Astrocyte of the spinal cord (primary cell): ENCODE measurements at places on chromosomes 7 and 10.
A peak's percentile ranks its signal among the peaks of the same experiment; 100 is the strongest.

DNA sequence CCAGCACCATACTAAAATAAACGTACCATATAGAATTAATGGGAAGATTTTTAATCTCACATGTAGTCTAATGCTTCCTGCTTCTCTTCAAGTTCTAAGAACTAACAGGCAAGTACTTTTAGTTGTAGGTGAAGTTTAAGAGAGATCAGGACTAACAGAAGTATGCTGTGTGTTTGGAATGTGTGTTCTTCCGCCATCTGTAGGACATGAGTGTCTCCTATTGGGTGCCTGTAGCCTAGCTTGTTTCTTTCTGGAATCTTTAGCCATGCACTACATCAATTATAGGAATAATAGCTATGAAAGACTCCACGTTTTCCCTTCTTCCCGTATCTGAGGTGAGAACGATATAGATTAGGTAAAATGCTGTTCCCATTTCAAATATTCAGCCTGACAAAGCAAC lies 140.2 kb upstream of the AHR start:
- no peak for DNase-seq

GRCh38 chr10:74153123-74153522 lies 2.1 kb downstream of the ADK start:
- peak; percentile 25 for DNase-seq

DNA sequence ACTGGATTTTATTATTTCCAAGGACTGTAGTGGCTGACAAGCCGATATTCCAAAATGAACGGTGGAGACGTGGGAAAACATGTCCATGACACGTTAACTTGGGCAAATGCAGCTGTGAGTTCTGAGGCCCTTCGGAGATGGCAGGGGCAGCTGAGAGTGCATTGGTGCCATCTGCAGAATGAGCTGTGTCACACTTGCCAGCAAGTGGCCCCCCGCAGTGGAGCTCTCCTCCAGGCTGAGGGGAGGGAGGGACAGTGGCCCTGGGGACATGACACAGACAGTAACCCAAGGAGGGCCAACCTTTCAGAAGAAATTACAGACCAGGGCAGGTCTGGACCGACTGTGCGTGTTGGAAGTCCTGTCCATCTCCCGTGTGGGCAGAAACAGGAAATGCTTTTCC lies 139.4 kb downstream of the SVIL start:
- no peak for DNase-seq

GRCh38 chr7:131285556-131285955 lies 42.1 kb upstream of the MKLN1 start:
- DNase-seq: no peak

DNA sequence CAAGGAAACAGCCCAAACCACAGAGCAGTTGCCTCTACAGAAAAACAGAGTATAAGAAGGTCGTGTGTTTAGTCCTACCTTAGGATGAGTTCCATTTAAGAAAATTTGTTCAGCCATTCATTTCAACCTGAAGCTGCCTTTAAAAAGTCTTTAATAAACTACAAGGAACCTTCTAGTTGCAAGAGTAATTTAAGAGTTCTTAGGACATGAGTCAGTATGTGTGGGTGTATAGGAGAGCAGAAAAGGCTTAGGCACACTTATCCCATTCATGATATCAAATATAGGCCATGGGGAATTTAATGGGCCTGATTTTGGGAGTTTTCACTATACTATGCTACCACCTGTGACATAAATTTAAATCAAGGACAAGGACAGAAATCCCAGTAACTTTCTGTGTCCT lies 496.8 kb downstream of the TFEC start:
- no peak for DNase-seq

DNA sequence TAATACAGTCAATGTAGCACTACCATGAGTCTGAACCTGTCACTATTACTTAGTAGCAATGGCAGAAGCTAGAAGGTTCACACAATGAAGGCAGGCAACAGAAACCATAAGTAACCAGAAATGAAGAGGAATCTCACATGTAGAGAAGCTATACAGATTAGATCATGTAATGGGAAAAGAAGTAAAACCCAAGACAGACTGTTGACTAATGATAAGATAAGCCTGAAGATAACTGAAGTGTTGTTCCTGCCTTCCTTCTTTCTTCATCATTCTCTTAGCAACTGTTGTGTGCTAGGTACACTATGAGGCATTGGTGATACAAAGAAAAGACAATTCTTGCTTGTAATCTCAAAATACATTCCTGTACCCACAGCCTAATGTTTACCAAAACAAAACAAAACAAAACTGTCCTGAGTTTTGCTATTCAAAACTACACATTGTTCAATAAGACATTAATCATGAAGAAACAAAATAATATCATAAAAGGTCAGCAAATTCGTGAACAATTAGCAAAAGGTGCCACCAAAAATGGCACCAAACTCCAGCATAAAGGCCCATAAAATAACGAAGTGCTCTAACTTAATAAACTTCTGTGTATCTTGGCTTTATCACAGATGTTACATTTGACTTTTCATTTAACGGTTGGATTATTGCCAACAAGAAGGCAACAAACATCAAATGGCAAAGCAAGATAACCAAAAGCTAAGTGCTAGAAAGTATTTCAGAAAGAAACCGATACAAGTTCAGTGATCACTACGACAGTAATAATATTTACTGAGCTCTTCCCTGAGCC lies 27.1 kb downstream of the ZNF800 start:
- DNase-seq: no peak

DNA sequence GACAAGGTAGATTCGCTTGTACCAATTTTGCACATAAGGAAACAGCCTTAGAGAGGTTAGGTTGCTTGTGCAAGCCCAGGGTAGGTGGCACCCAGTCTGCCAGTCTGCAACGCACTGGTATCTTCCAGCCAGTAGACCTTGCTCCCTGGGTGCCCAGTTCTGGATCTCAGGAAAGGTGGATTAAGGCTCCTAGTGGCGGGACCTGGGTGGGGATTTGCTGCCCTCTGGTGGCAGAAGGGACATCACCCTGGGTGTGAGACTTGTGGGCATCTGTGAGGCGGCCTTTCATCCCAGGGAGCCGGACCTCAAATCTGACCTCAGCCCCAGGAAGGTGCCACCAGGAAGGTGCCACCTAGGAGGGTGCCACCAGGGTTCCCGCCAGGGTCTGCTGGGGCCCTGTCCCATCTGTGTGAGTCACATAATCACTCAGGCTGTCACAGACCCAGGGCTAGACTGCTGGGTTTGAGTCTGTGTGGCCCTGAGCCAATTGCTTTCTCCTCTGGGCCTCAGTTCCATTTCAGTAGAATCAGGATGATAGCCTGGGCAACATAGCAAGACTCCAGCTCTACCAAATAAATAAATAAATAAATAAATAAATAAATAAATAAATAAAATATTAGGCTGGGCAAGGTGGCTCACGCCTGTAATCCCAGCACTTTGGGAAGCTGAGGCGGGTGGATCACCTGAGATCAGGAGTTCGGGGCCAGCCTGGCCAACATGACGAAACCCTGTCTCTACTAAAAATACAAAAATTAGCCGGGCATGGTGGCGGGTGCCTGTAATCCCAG lies 5.3 kb upstream of the PRKRIP1 start:
- peak; percentile 72 for DNase-seq

DNA sequence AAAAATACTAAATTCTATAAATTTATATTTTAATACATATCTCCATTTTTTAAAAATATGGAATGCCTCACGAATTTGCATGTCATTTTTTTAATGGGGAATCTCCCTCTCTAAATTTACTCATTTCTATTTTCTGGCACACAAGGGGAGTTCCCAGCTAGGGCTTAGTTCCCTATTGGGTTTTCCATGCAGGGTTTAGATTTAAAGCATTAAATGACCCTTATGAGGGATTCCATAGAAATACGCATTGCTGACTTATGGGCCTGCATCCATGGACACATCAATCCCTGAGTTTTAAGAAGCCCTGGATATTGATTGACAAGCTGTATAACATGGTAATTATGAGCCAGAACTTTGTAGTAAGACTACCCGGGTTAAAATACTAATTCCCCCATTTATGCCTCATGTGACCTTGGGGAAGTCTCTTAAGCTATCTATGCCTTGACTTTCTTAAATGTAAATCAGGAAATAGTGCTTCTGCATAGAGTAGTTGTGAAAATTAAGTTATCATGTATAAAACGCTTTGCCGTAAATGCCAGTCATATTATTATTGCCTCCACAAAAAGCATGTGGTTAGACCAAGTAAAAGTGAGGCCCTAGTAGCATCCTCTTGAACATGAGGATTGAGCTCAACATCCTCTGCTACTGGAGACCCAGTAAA lies 78.8 kb upstream of the ANKRD1 start:
- DNase-seq: no peak

DNA sequence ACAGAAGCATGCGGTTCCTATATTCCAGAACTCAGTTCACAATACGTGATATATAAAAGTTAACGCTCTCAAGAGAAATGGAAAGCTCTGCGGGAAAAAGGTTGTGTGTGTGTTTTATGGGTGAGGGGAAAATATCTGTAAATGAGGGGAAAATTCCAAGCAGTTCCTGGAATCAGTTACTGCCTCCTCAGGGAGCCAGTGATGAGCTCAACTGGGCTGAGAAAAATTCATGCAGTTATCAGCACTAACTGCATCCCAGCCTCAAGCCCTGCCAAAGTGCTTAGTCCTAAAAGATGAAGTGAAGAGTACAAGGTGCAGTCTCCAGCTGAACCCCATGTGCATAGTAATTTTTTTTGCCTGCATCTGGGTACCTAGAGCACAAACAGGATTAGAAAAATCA lies 191.9 kb downstream of the CDK14 start:
- peak; percentile 41 for DNase-seq

GRCh38 chr10:22217842-22218241 lies at the start of gene EBLN1:
Gene EBLN1 (minus strand): TSS chr10:22218015. CDS start chr10:22209983, 8,032 bp downstream.
- no peak for DNase-seq

GRCh38 chr7:114889646-114890285 lies 32.1 kb upstream of the MDFIC start:
- DNase-seq: peak; percentile 96

DNA sequence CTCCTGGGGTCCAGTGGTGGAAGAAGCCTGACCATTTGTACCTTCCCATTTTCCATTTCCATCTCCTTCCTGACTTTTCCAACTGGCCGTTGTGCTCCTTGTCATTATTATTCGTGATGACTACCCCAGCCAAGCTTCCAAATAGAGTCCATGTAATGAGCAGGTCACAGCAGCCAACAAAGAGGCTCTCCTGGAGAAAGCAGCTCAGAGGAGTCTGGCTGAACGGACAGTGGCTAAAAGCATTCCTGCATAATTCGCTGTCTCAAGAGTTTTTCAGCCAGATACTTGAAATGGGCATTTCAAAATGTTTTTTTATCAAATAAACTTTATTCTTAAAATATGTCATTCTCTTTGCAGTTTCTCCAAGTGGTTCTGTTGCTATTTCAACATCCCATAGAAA lies 458.6 kb downstream of the INHBA start:
- peak; percentile 40 for DNase-seq

GRCh38 chr10:614790-615582 lies 74.5 kb downstream of the DIP2C start:
- no peak for DNase-seq

GRCh38 chr10:7541137-7542087 lies 125.4 kb downstream of the ITIH5 start:
- DNase-seq: peak; percentile 60

DNA sequence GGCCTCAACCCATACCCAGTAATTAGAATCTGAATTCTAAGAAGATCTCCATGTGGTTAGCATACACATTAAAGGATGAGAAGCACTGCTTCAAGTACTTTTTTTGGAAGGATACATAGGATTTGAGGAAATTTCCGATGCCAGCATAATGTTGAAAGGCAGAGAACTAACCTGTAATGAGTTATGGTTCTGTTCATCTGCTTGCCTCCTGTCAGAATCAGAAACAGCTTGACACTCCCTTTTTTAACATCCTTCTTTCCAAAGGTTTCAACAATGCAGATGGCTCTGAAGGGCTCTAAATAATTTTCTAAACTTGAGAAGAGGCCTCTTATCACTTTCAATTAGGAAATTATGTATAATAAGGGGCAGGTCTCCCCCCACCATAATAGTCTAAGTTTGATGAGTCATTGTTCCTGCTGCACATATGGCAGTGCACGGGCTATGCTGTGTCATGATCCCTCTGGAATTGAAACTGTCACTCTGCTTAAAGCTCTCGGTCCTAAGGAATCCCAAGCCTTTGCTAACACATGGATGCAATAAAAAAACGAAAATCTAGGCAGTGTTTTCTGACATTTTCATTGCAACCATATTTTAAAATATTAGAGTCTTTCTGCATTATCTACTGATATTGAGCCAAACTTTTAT lies 291.2 kb upstream of the FZD1 start:
- DNase-seq: no peak

DNA sequence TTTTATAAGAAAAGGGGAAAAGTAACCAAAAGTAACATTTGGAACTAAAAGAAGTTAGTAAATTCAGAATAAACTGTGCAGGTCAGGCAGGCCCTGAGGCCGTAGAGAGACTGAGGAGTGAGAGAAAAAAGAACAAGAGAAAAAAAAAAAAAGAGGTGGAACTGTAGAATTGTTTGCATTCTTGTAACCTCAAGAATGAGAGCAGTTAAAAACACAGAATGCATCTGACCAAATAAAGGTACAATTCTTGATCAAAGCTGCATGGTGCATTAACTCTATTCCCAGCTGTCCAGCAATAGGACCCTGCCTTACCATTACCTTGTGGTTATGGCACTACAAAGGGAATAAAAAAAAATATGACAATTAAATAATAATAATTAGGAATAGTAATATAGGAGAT lies 170.1 kb upstream of the SEMA3A start:
- DNase-seq: peak; percentile 69

- DNase-seq: no peak
Measured at GRCh38 chr7:98348726-98349474, 52.0 kb downstream of the BAIAP2L1 start.
